ENCODE measurements at places on chromosomes 3 and 15.

DNA sequence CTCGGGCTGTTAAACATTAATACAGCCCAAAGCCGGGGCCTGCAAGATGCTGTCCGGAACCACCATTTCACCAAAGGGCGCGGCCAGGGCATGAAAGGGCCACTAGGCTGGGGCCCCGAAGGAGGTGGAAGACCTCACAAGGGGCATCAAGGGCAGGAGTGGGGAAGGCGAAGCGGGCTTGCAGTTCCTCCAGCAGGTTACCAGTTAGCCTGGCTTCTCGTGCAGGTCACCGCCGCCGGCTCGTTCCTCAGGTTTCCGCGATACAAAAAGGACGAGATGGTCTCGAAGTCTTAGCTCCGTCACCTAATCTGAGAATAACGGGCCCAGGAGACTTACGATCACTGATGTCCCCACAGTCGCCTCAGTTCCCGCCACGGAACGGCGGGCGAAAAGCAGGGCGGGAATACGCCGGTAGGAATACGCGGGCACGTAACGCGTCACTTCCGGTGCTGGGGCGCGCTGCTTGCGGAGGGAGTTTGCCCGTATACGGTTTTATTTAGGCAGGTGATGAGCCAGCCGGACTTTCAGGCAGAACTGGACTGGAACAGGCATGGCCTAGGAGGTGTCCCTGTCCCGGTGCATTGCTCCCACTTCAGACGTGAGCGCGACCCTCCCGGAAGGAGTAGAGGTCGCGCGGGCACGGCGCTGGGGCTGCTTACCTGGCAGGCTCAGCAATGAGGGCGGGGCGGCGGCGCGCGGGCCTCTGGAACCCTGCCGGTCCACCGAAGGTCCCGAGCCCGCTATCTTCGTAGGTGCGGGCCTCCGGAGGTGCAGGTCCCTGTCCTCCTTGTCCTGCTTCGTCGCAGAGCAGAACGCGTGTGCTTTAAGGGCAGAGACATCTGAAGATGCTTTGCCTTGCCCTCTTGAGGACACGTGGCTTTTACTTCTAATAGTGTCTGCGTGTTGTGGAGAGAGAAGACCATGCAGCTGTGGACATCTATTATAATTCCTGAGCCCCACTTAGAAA, at the start of gene RFC4:
Gene RFC4 (minus strand): TSS at position 394 of the 967 bp plus-strand sequence. CDS start 1,769 bp downstream, outside the sequence.
- peak; percentile 49 for DNase-seq

- DNase-seq, result no peak
Measured at GRCh38 chr15:38624244-38625205, 59.9 kb upstream of the RASGRP1 start.

- DNase-seq, result no peak
Measured at GRCh38 chr3:96354742-96355141, 459.7 kb upstream of the EPHA6 start.

- DNase-seq, result no peak
Measured at GRCh38 chr15:46768287-46768686, 949.0 kb upstream of the SEMA6D start.

DNA sequence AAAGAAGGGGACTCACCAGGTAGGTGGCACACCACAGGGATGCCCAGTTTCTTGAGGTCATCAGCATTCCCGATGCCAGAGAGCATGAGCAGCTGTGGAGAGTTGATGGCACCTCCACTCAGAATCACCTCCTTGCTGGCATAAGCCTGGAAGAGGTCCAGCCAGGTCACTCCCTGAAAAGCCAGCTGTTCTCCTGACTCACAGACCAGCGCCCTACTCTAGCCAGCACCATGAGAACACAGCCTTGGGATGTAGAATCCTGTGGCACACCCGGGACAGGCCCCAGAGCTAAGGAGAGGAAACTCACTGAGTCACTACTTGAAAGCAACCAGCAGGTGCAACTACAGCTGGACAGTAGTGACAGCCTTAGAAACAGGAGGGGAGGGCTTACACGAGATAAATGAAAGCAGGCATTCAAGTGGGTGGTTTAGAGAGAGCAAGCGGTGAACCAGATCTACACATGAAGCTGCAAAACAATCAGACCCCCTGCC, 24.5 kb downstream of the CHDH start:
- no peak for DNase-seq

GRCh38 chr3:194261581-194262063, 89.5 kb downstream of the CPN2 start:
- DNase-seq, result no peak

DNA sequence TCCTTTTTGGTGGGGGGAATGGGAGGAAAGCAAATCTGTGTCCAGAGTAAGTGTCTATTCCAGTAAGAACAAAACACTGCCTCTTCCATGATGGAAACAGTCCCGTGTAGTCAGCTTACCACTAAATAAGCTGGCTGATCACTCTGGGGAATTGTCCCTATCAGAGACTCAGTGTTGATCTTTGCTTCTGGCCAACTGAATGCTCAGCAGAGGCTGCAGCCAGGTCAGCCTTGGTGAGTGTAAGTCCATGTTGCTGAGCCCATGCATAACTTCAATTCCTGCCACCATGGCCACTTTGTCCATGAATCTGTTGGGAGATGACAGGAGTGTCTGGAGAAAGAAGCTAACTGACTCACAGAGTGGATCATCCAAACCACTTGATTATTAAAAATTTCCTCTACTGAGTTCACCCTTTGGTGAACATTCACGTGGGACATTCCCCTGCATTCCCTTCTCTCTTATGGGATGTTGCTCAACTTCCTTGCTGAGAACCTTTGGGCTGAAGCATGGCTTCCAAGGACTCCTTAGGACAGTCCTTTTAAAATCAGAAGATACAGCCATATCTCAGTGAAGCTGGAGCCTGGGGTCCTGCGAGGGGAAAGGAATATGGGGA, 33.9 kb upstream of the XCR1 start:
- no peak for DNase-seq

DNA sequence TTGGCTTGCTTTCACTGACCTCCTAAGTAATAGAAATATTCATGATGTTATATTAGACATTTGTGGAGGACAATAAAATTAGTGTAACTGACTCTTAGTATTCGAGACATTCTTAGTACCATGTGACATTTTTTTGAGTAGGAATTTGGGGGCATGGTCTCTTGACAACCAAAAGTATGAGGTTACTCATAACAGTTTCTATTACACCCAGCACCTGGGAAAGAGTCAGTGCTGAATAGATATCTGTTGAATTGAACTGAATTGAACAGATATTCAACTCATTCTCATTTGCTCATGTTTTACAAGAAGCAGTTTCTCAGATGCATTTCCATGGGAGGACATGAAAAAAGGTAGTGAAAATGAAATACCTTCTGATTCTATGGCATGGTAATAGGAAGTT, 84.4 kb downstream of the CMSS1 start:
- DNase-seq, result no peak

DNA sequence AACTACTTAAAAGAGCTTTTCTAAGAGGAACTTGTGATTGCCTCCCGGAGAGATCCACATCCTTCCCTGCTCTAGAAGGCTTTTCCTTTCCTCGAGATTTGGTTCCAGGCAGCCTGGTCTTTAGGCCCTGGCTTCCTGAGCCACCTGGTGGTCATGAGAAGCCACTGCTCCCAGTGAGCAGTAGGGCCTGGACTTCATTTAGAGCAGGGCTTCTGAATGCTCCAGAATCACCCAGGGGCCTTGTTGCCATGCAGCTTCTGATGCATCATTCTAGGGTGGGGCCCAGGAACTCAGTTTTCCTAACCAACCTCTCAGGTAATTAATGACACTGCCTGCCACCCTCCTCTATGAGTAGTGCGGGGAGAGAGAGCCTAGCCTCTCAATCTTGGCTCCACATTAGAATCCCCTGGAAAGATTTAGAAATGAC, 29.6 kb downstream of the PSMD6 start:
- no peak for DNase-seq

- no peak for DNase-seq
Measured at GRCh38 chr3:110995461-110996231, 76.0 kb upstream of the NECTIN3 start.

DNA sequence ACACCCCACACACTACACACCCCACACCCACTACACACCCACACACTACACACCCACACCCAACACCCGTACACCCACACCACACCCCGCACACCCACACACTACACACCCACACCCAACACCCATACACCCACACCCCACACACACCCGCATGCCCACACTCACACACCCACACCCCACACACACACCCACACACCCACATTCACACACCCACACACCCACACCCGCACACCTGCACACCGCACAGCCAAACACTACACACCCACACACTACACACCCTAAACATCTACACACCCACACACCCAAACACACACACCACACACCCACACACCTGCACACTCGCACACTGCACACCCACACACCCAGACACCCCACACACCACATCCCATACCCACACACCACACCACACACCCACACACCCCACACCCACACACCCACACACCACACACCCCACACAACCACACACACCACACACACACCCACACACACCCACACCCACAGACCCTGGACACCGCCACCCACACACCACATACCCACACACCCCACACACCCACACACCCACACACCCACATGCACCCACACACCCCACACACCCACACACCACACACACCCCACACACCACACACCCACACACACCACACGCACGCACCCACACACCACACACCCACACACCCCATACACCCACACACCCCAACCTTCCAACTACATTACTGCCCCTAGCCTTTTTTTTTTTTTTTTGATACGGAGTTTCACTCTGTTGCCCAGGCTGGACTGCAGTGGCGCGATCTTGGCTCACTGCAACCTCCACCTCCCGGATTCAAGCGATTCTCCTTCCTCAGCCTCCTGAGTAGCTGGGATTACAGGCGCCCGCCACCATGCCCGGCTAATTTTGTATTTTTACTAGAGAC, 16.9 kb downstream of the CEP19 start:
- DNase-seq, result no peak

GRCh38 chr15:70670680-70671079, 92.7 kb downstream of the UACA start:
- DNase-seq, result no peak

DNA sequence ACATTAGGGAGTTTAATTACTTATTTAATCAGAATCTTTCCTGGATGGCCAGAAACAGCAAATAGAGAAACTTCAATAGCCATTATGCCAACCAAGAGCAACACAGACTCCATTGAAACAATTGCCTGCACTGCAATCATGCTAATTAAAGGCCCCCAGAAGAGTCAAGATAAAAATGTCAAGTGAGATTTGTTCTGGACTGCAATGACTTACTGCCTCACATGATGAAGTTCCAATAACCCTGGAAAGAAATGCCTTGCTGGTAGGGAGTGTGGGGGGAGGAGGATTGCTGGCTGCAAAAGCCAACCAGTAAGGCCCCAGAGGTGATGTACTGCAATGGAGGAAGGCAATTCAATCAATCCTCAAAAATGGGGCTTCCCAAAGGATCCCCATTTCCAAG, 257.9 kb downstream of the NTRK3 start:
- DNase-seq, result no peak

GRCh38 chr3:192186498-192186897, 540.8 kb downstream of the FGF12 start:
- no peak for DNase-seq

DNA sequence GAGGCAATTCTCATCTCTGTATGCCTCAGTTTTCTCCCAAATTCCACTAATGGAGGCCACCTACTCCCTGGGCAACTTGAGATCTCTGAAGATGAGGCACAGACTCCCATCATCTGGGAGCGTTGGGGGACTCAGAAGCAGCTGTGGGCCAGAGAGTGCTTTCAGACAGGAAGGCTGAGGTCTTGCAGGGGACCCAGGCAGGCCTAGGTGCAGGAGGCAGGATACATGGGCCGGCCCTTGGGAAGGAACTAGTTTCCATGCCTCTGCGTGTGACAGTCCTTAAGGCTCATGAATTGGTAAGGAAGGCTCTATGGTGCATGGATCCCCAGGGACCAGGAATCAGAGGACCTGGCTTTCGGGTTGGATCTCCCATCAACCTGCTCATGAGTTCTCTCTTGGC, 14.5 kb downstream of the BMF start:
- no peak for DNase-seq

DNA sequence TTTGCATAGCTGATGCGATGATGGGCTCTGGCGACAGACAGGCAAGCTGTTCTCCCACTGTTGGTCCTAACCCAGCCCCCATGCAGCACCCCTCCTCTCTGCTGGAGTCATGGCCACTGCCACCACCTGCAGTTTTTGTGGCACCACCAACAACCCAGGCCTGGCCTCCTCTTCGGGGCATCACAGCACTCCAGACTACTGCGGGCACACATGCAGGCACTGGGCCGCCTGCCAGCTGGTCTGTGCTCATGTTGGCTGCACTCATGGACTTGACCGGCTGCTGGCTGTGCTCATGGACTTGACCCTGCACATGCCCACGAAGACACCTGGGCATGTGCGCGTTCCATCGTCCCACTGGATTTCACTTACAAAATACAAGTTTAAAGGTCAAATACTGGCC, 130.9 kb upstream of the TMEM108 start:
- no peak for DNase-seq

DNA sequence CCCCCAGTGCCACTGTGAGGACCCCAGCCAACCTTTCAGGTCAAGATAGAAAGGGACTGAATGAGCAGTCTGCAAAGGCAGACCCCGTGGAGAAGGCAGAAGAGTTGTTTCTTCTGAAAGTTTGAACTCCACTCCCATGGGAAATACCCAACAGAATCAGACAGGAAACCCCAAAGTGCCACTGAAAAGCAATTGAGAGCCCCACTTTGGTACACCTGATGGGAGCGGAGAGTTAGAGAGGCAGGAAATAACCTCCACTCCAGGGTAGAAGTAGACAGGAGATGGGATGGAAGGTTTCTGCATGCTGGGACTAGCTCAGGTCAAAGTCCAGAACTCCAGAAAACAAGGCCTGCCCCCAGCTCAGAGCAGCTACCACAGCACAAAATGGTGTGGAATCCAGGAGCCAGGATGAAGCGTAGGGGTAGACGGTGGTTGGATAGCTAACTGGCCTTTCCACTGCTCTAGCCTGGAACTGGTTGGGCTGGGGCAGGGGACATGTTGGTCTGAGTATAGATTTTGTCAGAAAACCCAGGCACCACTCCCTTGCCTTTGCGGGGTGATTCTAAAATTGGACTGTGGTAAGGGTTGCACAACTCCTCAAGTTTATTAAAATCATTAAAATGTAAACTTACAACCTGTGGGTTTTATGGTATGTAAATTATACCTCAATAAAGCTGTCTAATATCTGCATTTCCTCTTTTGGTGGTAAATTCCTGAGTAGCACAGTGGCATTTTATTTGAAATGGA, 1.9 kb upstream of the RAB43 start:
- no peak for DNase-seq

- no peak for DNase-seq
Measured at GRCh38 chr15:80596521-80596976, 98.6 kb upstream of the ABHD17C start.

DNA sequence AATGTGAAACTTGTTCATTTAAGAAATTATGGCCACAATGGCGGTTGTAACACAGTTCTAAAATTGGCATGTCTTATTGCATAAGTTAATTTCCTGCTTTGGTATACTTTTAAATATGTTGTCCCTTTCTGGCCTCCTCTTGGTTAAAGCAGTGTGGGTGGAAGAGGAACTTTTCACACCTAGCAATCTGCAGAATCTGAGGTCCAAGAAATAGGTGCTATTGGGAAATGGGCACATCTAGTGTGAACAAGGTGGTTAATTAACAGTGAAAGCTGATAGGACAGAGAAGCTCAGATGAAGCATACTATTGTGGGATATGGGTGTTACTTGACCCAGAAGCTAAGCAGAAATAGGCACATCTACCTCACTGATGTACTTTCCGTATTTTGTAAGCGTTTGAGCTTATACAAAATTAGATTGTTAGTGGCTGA, 10.6 kb downstream of the CMC1 start:
- DNase-seq, result no peak

All from activated CD8-positive, alpha-beta memory T cell treated with anti-CD3 and anti-CD28 coated beads for 1 hour (primary cell).